ENCODE measurements at places on chromosomes 6 and 20.

DNA sequence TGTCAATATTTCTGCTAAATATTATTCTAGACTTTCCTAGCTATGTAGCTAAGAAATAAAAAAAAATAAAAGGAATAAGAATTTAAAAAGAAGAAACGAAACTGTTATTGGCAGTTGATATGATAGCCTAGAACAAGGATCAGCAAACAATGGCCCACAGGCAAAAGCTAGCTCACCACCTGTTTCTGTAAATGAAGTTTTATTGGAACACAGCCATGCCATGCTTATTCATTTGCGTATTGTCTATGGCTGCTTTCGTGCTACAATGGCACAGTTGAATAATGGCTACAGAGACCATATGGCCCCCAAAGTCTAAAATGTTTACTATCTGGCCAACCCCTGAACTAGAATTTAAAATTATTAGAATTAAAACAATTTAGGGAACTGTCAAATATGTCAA, 952.6 kb upstream of the MAP3K7 start:
- no peak for DNase-seq

DNA sequence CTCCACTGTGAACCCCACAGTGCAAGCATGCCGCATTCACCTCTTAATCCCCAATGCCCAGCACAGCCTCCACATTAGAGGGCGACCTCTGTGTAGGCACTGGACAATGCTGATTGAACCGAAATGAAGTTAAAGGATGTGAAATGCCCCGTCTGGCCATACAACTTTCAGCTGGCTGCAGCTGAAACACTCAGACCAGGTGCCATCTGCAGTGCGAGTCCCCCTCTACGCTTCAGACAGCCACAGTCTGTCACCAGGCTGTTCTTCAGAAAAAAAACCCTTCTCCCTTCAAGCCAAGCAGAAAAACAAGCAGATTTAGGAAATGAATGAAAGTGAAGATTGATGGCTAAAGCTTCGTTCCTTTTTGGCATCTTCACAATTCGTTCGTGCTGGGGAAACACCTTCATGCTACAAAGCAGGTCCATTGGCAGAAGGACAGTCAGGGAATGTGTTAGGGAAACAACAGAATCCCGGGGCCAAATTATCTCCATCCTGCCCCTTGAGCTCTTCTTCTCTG, 44.7 kb downstream of the TNFAIP3 start:
- DNase-seq = no peak

GRCh38 chr6:148835920-148836441, 89.2 kb downstream of the UST start:
- no peak for DNase-seq

DNA sequence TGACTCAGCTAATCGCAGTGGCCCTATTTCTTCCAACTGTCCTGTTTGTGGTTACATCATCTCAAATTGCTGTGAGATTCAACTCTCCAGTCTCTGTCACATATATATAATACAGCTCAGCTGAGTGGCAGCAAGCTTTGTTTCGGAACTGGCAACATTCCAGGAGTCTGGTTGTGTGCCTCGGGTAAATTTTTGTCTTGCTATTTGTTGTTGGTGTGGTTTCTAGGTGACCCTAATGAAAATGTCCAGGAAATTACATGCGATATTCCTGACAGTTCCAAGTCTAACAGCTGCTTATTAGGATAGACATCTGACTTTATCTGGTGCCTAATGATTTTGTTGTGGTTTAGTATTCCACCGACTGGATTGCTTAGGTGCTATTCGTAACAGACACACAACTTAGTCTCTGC, 581.8 kb downstream of the CD109 start:
- DNase-seq = no peak

- no peak for DNase-seq
Measured at GRCh38 chr20:51434580-51435247, 107.8 kb downstream of the NFATC2 start.

DNA sequence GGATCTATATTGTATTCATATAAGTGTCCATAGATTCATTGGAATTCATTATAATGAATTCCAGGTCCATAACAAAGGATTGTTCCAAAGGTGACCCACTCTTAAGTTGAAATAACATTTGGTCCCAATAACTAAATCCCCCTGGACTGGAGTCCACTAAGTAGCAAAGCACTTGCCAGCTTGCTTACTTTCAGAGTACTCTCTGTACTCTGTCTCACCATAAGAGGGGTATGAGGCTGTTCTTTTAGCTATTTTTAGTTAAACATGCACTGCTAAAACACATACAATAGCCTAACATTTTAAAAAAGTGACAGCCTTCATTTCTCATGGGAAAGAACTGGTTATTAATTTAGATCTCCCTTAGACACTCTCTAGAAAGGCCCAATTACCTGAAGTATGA, 16.7 kb upstream of the ARHGAP18 start:
- no peak for DNase-seq

GRCh38 chr20:32577657-32578056, 7.5 kb downstream of the NOL4L start:
- DNase-seq = no peak

- no peak for DNase-seq
Measured at GRCh38 chr20:36969478-36970186, 18.1 kb upstream of the SAMHD1 start.

DNA sequence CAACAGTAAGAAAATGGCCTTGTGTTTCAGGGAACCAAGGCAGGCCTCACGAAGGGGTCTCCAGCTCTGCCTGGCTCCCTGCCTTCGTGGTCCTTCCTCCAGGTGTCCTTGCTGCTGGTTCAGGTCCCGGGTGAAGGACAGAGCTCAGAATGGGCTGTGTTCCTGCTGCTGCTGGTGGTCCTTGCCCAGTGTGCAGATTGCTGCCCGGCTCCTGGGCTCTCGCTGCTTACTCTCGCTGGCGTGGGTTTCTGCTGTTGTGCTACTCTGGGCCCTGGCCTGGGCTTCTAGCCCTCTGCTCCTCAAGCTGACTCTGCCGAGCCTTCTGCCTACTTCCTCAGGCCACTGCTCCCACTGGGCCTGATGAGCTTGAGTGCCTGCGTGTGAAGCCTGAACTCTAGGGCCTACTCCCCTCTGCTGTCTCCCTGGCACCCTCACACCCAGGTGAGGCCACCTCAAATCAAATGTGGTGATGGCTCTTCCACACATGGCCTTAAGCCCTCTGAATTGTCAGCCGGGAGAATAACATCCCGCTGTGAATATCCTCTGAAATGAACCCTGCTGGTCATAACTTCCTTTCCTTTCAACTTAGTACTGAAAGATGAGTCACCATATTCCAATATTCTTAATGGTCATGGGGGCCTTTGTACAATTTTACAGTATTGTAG, 171.6 kb downstream of the FOXC1 start:
- DNase-seq = no peak

DNA sequence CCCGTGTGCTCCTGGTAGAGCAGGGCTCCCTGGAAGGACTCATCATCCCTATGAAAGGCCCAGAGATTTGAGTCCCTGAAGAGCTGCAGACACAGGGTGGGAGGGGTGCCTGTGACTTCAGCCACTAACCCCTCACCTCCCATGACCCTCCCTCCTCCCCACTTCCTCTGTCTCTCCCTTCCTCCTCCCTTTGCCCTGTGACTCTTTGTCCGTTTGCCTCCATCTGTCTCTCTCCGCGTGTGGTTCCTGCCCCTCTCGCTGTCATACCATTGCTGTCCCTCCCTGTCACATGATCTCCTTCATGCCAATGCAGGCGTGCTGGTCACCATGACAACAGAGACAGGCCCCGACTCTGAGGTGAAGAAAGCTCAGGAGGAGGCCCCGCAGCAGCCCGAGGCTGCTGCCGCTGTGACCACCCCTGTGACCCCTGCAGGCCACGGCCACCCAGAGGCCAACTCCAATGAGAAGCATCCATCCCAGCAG, 19.0 kb downstream of the EPB41L1 start:
- DNase-seq = no peak

- no peak for DNase-seq
Measured at GRCh38 chr20:25296094-25297093, 48.5 kb downstream of the PYGB start.

GRCh38 chr6:147691446-147691845, 183.0 kb downstream of the SAMD5 start:
- DNase-seq = no peak
